ENCODE measurements at places on chromosomes 2 and 18. TPM values are rescaled to one million over a fixed set of nuclear protein-coding genes. Genes with fewer than 3 reads are reported as not detected.

Gene GAREM1
- total RNA-seq, result 0.33 TPM

Gene CABYR
- not detected for total RNA-seq

Gene AGFG1
- total RNA-seq, result 51.3 TPM

Gene STPG4
- not detected for total RNA-seq

Gene RHBDD1
- 33.8 TPM for total RNA-seq

Gene ZSWIM2
- not detected for total RNA-seq

DNA sequence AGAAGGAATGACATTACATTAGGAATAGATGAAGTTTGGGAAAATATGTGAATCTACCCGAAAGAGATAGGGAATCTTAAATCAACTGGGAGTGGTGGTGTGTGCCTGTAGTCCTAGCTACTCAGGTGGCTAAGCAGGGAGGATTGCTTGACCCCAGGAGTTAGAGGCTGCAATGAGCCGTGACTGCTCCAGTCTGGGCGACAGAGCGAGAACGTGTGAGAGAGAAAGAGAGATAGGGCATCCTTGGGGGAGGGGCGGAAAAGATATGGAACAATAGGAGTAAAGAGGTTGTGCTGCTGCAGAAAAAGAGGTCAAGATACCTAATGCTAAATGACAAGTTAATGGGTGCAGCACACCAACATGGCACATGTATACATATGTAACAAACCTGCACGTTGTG, 47.1 kb upstream of the ADAM23 start:
- no peak for DNase-seq

- no peak for DNase-seq
Measured at GRCh38 chr2:35081622-35082015, 1274.0 kb upstream of the CRIM1 start.

DNA sequence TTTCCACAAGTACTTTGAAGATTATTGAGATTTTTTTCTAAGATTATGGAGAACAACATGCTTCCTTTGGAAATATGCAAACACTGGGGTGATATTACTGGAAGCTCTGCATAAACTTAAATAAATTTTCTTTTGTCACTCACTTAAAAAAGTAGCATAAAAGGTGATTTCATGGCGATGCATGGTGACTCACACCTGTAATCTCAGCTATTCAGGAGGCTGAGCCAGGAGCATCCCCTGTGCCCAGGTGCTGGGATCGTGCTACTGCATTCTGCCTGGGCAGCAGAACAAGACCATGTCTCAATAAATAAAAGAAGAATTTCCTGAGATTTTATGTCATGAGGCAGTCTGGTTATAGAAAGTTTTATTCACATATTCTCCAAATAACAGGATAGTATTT, 679.1 kb upstream of the CDH2 start:
- DNase-seq, result no peak

DNA sequence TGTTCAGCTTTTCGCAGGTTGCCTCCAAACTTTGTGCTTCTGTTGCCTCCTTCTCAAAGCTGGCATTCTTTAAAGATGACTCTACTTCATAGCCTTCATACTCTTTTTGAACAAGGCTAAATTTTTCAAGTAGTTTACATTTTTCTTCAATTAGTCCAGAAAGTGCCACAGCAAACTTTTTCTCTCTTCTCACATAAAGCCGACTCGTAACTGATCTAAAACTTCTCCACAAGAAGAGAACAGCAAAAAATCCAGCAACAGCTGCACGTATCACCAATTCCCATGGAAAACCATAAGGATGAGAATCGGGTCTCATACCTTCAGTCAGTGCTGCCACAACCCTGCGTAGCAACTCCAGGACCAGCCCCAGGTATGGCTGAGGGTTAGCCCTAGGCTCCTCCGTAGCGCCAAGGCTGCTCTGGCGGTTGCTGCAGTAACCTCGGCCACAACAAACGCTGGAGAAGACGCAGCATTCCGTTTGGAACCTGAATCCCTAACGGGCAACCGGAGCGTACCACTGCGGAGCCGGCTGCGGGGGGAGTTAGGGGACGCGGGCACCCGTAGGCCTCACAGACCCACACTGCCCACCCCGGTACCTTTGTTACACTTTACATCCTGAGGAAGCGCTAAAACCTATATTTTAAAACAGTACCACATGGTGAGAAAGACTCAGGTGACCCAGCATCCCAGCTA, at the start of gene CTAGE1:
CTAGE1 (minus strand) TSS at position 420 of the 693 bp plus-strand sequence; CDS start at position 316, 104 bp downstream.
- no peak for DNase-seq

- DNase-seq, result no peak
Measured at GRCh38 chr2:36360834-36361233, 5.3 kb downstream of the CRIM1 start.

DNA sequence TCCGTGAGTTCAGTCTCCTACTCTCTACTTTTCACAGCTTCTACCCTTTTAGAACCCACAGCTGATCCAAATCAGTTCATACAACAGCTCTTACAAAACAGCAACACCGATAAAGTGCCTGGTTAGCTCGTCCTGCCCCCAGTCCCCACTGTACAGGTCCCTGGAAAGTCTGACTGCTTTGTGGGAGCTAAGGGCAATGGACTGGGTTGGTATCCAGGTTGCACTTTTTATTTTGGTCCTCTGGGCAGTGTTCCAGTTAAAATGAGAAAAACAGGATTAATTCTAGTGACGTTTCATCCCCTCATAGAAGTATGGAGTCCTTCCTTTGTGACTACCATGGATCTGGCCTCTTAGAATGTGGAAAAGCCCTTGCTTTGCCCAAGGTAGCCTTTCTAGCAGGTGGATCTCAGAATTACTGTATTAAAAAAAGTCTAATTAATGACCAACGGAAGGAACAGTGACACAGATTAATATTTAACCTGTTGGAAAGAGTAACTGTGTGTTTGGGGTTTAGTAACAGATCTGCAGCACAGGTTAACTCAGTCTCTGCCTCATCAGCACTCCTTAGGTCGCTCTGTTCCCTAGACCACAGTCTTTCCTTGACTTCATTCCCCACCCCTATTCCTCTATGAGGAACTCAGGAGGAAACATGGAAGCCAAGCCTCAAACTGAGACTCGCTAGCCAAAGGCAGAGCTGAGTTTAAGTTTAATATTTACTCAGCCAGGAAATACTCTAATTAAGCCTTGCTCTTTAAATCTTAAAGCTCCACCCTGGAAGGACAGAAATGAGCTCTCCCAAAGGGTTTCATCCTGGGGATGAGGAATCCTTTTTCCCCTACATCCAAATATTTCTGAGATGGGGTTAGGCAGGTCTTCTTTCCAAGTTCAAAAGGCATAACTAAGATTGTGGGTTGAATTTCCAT, 52.8 kb upstream of the ITGA6 start:
- no peak for DNase-seq

- DNase-seq, result no peak
Measured at GRCh38 chr2:191797942-191798876, 48.7 kb downstream of the CAVIN2 start.

GRCh38 chr2:150812664-150813367, 325.3 kb upstream of the RND3 start:
- DNase-seq, result no peak

DNA sequence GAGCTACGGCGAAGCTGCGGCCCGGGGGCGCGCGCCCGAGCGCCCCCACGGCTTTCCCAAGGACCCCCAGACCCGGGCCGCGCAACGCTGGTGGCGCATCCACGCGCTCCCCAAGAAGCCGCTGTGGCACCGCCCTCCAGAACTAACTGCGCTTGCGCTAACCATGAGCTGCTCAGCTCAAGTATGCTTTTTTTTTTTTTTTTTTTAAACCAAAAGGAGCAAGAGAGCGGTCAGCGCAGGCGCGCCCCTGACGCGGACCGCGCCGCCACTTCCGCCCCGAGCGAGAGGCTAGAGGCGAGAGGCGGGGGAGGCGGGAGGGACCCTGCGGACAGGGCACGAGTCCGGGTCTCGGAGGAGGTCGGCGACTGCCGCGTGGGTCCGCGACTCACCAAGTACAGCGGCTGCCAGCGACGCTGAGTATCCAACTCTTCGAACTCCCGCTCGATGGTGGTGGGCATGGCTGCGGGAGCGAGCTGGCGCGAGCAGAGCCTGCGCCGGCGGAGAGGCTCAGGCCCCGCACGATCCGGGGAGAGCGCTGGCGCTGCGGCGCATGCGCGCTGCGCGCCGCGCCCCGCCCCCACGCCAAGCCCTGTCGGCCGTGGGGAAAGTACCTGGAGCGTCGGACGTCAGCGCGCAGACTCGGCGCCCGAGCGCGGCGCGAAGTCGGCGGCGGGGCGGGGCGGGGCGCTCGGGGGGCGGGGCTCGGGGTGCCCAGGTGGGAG, at the start of gene PTPN2:
PTPN2 (minus strand) TSS at position 554 of the 722 bp plus-strand sequence; CDS start at position 458, 96 bp downstream.
- DNase-seq, result peak; percentile 96

DNA sequence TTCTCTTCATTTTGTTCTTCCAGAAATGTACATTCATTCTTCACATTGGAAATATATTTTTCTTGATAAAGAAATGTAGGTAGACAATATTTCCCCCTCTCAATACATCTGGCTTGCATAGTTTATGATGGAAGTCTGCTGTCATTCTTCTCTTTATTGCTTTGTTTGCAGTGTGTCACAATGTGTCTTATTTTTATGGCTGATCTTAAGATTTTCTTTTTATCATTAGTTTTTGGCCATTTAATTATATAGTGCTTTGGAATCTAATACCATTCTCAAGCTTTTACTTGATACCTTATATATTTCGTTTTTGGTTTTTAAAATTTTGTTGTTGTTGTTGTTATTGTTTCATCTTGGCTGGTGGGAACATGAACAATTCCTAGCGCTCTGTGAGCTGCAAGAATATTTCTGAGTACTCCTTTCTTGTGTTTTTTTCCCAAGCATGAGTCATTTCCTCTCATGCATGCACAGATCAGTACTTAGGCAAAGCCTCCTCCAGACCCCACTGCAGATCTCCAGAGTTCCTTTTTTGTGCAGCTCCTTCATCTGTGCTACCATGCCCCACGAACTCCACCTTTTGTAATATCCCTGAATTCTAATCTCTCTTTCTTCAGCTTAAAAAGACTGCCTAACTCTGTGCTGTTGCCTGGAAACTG, 13.7 kb upstream of the MMADHC start:
- DNase-seq, result no peak

GRCh38 chr2:210167227-210167626, 4.0 kb downstream of the KANSL1L start:
- DNase-seq, result no peak

DNA sequence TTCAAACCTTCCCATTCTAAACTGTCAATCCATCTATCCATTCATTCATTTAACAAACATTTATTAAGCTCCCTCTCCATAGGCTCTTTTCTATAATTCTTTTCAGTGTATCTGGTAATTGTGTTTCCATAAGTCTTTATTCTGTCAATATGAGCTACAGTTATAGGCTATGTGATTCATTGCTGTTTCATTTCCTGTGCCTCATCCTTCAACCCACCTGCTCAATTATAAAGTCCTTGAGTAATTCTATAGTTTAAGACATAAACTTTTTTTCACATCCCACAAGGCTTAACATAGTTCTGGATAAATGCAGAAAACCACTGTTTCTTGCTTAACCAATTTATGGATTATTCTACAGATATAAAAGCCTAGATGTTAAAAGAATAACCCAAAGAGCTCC, 84.2 kb upstream of the PIK3C3 start:
- no peak for DNase-seq

GRCh38 chr2:124834331-124834730, 809.2 kb downstream of the CNTNAP5 start:
- DNase-seq, result no peak

DNA sequence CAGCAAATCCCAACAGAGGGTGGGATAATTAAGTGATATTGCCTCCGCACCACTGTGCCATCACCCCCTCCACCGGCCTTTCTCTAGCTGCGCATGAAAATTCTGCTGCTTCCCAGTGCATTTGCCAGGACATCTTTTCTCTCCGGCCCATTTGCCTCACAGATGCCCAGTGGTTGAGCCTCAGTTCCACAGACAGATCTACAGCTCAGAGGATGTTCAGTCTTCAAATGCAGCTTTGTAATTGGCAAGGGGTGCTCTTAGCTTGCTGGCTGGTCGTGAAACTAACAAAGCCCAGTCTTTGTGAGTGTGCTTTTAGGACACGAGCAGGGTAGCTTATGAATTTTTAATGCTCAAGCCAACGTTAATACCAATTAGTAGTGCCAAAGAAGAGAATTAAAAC, 253.3 kb upstream of the REV1 start:
- DNase-seq, result no peak
